Occipital lobe (tissue), 3 donors: ENCODE measurements at places on chromosomes 2 and 18. TPM values are rescaled to one million over a fixed set of nuclear protein-coding genes. Genes with fewer than 3 reads are reported as not detected.

DNA sequence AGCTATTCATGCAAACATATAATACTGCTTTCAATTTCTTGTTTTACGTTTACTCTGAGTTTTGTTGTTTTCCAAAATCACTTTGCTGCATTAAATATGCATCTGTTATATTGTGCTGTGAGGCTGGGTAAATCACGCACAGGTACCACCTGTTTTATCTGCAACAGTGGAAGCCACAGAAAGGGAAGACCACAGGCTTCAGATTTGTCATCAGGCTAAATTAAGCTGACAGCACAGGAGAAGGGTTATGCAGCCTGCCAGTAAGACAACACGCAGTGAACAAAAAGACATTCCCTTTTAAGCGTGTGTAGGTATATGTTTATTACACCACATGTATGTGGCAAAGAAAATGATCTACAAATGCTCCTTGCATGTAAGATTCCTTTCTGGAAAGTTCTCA is 38.2 kb downstream of the ZNF516 start:
- DNase-seq, result no peak

DNA sequence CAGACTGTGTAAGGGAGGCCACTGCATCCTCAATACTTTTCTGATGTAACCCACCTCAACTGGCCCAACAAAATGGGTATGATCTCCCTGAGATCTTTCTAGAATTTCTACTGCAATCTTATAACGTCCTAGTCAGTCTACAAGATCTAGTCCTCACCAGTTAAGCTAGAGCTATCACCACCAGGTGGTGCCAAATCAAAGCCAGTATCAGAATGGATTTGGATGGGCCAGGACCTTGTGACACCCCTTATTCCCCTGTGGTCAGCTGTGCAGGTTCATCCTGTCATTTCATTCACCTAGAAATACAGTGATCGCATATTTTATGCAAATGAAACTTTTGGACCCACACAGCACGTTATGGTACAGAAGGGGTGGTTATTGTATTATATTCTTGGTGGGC is 90.3 kb downstream of the OLA1 start:
- no peak for DNase-seq

DNA sequence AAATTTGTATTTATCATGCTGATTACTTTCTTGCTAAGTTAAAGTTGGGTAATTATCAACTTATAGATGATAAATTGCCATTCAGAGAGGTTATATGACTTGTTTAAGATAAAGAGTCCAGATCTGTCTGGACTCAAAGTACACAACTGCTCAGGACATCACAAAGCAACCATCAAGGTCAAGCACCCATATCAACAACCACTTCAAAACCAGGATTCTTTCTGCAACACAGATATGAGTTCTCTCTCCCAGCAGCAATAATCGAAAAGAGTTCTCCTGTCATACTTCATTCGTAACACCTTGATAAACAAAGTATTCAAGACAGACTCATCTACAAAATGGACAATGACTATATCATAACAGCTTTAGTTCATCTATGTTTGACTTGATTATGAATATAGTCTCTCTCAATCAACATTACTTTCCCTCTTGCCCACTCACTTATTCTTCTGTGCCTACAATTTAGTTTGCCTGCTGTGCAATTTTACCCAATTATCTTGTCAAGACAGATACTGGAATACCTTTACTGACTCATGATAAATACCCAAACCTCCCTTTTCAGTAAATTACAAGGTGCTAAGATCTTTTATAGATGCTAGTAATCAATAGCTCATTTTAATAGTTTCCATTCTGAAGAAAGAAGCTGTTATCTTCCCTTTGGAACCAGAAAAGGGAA is 281.8 kb downstream of the NBAS start:
- no peak for DNase-seq

GRCh38 chr2:23916727-23917405 is 10.1 kb downstream of the ATAD2B start:
- no peak for DNase-seq

DNA sequence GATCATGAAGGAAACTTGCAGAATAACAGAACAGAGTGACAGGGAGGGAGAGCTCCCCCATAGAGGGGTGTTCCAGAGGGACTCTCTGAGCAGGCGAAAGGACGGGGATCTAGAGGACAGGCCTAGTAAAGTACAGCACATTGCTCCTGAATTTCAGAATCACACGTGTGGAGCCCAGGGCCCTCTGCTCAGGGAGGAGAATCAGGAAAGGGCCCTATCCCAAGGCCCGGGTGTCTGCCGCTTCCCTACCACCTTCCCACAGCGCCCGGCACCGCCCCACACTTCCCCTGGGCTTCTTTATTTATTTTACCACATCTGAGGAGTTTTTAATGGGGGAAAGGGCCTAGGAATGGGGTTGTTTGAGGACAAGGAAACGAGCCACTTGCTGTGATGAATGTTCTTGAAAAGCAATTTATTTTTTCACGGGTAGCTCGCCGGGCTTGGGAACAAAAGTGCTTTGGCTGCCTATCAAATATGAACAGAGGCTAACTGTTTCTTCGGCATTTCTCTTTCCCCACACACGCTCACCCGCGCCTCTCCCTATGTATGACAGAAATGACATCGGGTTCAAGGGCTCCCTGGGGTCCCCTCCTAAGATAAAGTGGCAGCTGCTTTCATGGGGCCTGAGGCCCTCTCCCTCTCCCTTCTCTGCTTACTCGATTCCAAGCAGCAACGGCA is 79.3 kb upstream of the GLI2 start:
- DNase-seq, result no peak

DNA sequence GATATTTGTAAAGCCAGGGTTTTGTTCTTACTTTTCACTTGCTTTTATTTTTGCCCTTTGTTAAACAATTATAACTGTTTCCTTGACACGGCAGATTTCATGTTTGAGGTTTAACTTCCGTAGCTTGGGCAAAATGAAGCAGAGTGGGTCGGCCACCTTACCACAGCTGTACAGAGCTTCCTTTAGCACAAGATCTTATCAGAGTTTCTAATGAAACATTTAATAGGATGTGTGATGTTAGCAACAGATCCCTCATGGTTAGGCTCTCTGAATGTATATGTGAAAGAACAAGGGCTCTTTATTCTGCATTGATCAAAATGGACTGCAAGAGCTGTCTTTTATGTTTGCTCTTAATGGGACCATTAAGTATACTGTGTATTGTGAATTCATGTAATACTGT is 22.3 kb downstream of the RNF125 start:
- DNase-seq, result no peak

NOSTRIN gene
- total RNA-seq, result 3.9 TPM

- no peak for DNase-seq
These were observed 42.5 kb downstream of the PTPRM start for GRCh38 chr18:7609617-7610016.

GRCh38 chr2:45130736-45131135 is 121.5 kb upstream of the SIX2 start:
- no peak for DNase-seq

DNA sequence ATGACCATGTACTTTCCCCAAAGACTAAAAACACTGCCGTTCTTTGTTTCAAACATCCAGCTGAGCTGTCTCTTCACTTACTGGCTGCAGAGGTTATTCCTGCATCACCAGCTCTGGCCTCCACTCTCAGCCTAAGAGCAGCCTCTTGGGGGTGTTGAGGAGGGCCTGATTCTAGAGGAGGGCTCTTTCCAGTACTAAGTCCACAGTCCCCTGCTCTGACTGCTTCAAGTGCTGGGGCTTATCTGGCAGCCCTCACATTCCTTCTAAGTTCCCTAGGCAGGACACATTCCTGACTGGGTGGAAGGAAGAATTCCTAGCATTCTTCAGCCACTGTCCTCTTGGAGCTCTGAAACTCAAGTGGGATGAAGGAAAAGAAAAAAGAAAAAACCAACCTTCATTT is 32.9 kb upstream of the EHBP1 start:
- no peak for DNase-seq

DNA sequence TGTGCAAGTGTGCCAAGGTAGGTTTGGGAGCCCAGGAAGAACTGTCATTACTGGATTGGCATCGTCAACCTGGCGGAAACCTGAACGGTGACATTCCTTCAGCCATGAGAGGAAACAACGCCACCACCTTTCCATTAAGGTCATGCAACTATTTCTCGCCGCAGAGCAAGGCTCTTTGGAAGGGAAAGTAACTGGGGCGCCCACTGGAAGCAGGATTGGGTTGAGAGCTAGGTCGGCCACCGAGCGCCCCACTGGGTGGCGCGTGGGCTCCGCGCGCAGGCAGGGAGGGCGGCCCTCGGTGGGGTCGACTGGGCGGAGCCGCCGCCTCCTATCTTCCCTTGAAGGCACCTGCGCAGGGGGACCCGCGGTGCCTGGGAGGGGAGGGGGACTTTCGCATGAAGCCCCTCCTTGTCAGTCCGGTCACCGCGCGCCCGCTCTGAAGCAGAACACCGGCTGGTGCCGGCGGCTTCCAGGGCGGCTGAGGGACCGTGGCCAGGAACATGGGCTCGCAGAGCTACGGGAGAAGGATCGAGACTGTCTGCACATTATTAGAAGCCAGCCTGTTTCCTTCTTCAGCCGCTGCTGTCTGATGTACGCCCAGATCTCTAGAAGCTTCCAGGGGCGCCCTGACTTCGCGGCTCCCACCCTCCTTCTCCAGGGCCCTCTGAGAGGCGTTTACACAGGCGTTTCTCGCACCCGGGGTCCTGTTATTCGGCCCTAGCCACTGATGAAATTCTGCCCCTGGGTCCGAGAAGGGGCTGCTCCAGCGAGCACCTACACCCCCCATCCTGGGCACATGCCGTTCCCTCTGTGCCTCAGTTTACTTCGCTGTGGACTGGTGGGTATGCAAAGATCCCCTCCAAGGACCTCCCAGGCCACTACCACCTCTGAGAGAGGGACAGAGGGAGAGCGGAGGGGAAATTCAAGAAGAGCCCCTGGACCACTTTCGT is 27.3 kb upstream of the MAL start:
- DNase-seq, result no peak

- DNase-seq, result no peak
These were observed 120.5 kb upstream of the POU3F3 start for GRCh38 chr2:104733226-104733943.
